ENCODE measurements at places on chromosomes 2 and 18. TPM values are rescaled to one million over a fixed set of nuclear protein-coding genes. Genes with fewer than 3 reads are reported as not detected.

GLI2 gene
- 7.1 TPM for polyA plus RNA-seq

KCNK3 gene
- 0.60 TPM for polyA plus RNA-seq

TIGD1 gene
- polyA plus RNA-seq = 4.3 TPM

GPR55 gene
- polyA plus RNA-seq = 0.07 TPM

DYNAP gene
- not detected for polyA plus RNA-seq

C1QL2 gene
- not detected for polyA plus RNA-seq

TMEM200C gene
- polyA plus RNA-seq = 0.48 TPM

ALPI gene
- polyA plus RNA-seq = not detected

GRP gene
- polyA plus RNA-seq = not detected

DLGAP1 gene
- polyA plus RNA-seq = 2.4 TPM

LHCGR gene
- polyA plus RNA-seq = 0.18 TPM

NDUFV2 gene
- polyA plus RNA-seq = 135 TPM

SIX2 gene
- polyA plus RNA-seq = 4.6 TPM

SKOR2 gene
- polyA plus RNA-seq = not detected

C2orf72 gene
- polyA plus RNA-seq = 1.1 TPM

RPRM gene
- polyA plus RNA-seq = 5.1 TPM

TUBA4B gene
- polyA plus RNA-seq = 0.18 TPM

RPL31 gene
- polyA plus RNA-seq = 3,474 TPM

RBMS1 gene
- 87.9 TPM for polyA plus RNA-seq

CCDC142 gene
- 8.2 TPM for polyA plus RNA-seq

SERPINB4 gene
- not detected for polyA plus RNA-seq

RFTN2 gene
- 15.2 TPM for polyA plus RNA-seq

ERBB4 gene
- polyA plus RNA-seq = 11.6 TPM

CFAP221 gene
- polyA plus RNA-seq = 1.2 TPM

TGFA gene
- polyA plus RNA-seq = 0.93 TPM

HTR2B gene
- polyA plus RNA-seq = 0.53 TPM

LAMA1 gene
- 4.8 TPM for polyA plus RNA-seq

GCG gene
- 52.4 TPM for polyA plus RNA-seq

CTIF gene
- 41.4 TPM for polyA plus RNA-seq

CNGA3 gene
- polyA plus RNA-seq = 0.38 TPM

PHOSPHO2 gene
- 7.1 TPM for polyA plus RNA-seq

EVA1A gene
- 5.1 TPM for polyA plus RNA-seq

MREG gene
- polyA plus RNA-seq = 1.5 TPM

GRB14 gene
- 1.8 TPM for polyA plus RNA-seq

BUB1 gene
- polyA plus RNA-seq = 10.8 TPM

CABLES1 gene
- polyA plus RNA-seq = 6.4 TPM

COLEC11 gene
- not detected for polyA plus RNA-seq

FBLN7 gene
- polyA plus RNA-seq = 11.2 TPM

DCDC2C gene
- 1.1 TPM for polyA plus RNA-seq

PFN4 gene
- 1.8 TPM for polyA plus RNA-seq

CDCA7 gene
- 23.6 TPM for polyA plus RNA-seq

RAB6C gene
- 0.20 TPM for polyA plus RNA-seq

GALNT3 gene
- polyA plus RNA-seq = 0.92 TPM

Measured in muscle of back (tissue), 13 donors.